Mesendoderm (in vitro differentiated cells): ENCODE measurements at places on chromosomes 2 and 18.
A peak's percentile ranks its signal among the peaks of the same experiment; 100 is the strongest.

- no peak for DNase-seq
Observed at GRCh38 chr18:62413206-62413605, 88.1 kb downstream of the TNFRSF11A start.

DNA sequence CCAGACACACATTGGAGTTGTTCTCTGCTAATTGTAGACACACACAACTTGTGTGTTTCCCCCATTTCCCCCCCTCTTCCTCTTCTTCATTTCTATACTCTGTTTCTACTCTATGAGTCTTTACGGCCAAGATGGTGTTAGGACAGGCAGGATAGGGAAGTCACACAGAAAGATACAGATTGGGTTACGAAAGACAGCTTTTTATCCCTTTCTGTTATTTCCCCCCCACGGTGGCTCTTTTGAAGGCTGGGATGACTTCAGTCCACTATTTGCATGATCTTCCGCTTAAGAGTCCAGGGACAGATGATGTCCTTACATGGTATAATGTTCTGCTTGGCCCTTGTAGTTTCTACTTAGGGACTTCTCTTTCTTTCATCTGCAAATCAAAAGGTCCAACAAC, 1.6 kb upstream of the EMILIN2 start:
- no peak for DNase-seq

GRCh38 chr2:184402381-184402780, 195.9 kb upstream of the ZNF804A start:
- DNase-seq, result no peak

DNA sequence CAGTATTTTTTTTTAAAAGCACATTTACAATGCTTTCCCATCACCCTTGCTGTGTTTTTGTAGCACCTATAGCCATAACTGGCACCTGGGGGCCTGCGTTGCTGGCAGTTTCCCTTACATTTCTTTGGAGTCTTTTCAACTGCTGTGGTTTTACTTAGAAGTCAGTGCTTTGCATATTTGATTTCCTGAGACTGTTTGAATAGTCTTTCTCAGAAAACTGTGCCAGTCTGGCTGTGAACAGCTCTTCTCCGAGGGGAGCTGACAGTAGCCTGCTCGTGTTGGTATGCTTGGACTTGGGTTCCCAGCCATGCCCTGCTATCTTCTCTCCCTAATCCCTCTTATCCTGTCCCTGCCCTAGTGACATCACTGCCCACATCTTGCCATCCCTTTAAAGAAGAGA, 81.5 kb downstream of the DPP4 start:
- peak; percentile 18 for DNase-seq

- DNase-seq, result no peak
Observed at GRCh38 chr18:53134711-53135110, 794.7 kb downstream of the DCC start.

GRCh38 chr18:24056506-24056905, 42.0 kb downstream of the TTC39C start:
- no peak for DNase-seq

GRCh38 chr2:23441414-23441813, 56.4 kb downstream of the KLHL29 start:
- no peak for DNase-seq

- DNase-seq, result no peak
Observed at GRCh38 chr2:861655-862354, 88.8 kb upstream of the SNTG2 start.

DNA sequence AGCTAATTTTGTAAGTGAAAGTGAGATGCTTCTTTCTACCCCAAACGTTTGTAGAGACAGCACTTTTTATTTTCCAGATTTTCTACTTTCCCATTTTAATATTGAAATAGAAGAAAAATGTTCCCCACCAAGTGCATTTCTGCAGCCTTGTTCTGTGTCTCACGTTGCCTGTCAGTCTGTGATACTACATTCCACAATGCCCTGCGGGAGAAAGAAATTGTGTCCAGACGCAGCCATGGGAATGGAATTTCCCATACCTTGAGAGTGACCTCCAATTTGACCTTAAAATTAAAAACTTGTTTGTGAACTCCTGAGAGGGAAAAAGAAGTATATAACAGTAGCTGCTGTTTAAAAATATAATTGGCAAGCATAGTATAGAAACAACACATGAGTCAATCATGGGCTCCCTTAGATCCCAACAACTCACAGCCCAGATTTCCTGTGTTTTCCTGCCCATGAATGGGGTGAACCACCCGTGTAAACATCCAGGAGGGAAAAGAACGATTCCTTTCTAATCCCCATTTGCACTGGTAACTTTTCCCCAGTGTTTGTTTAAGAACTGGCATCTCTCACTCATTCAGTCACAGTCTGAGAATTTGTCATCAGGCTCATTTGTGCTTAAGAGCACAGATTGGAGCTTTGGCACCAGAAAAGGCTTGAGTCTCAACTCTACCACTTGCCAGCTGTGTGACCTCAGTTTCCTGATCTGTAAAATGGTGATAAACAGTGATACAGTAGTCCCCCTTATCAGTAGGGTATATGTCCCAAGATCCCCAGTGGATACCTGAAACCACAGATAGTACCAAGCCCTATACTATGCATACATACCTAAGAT, 166.1 kb upstream of the ZNF521 start:
- no peak for DNase-seq

GRCh38 chr2:127511917-127512316, 14.4 kb downstream of the IWS1 start:
- DNase-seq, result peak; percentile 53

DNA sequence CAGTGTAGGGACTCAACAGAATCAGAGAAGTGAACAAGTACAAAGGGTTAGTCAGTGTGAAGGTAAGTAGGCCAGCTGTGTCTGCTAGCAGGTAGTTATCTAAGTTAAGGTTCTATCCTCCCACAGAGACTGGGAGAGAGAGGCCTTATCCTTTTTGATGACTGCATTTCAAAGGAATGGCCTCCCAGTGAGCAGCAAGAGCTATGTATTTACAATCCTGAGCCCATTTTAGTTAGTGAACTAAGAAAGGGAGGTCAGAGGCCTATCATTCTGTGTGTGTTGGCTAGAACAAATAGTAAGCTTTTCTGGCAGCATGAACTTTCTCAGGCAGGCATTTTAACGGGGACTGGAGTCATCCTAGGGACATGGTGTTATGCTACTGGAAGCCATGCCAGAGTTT, 182.9 kb downstream of the VWC2L start:
- DNase-seq, result peak; percentile 99

DNA sequence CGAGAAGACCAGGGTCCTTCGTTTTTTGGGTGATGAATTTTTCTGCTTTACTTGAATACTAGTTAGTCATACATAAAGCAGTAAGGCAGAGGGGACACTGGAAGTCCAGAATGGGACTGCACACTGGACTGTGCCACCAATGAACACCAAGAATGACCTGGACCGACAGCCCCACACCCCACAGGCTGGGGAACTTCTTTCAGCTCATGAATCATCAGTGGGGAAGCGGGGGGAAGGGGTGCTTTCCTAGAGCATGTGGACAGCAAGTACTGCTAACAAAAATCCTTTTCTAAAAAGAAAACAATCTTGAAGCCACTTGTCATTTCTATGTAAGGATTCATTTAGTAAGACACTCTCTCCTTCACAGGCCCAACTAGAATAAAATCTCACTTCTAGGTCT, 86.0 kb downstream of the DTNB start:
- no peak for DNase-seq

GRCh38 chr2:214410918-214411554, at the start of gene VWC2L:
Gene VWC2L, plus strand, starts transcription at chr2:214411054. Its CDS starts 3,140 bp downstream, at chr2:214414194.
- DNase-seq, result peak; percentile 91

- DNase-seq, result no peak
Observed at GRCh38 chr2:233273120-233273519, 21.6 kb downstream of the ATG16L1 start.

DNA sequence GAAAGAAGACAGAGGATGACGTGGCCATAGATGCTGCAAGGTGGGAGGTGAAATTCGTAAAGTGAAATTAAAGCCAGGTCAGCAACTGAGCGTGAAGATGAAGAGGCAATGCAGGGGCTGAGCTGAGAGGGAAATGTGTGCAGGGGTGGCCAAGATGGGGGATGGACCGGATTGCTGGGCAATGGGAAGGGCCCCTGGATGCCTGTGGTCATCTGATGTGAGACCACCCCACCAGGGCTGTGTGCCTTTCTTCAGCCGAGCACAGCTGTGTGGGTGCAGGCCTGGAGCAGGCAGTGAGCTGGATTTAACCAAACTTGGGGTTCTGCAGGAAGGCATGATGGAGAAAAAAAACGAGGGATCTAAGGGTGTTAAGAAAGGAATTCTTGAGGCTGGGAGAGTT, 80.4 kb downstream of the ZCCHC2 start:
- no peak for DNase-seq

GRCh38 chr2:105396254-105397024, 2.4 kb downstream of the FHL2 start:
- DNase-seq, result peak; percentile 73

GRCh38 chr2:96508521-96509113, 3.5 kb upstream of the NEURL3 start:
- DNase-seq, result no peak

GRCh38 chr2:136510244-136510643, 255.1 kb upstream of the THSD7B start:
- DNase-seq, result peak; percentile 66

DNA sequence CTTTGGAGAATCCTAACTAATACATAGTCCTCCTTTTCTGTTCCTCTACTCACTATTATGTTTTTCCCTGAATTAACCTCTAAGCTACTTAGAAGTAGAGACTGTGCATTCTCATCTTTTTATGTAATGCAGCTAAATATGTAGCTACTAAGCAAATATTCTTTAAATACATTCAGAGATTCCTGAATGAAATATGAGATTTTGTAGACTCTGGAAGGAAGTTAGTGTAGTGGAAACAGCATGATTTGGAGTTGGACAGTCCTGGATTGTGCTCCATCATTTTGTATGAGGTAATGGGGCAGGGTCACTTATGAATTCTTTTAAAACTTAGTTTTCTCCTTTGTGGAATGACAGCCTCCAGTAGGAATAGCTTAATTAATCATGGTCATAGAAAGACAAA, 24.7 kb upstream of the NT5C1B start:
- no peak for DNase-seq

DNA sequence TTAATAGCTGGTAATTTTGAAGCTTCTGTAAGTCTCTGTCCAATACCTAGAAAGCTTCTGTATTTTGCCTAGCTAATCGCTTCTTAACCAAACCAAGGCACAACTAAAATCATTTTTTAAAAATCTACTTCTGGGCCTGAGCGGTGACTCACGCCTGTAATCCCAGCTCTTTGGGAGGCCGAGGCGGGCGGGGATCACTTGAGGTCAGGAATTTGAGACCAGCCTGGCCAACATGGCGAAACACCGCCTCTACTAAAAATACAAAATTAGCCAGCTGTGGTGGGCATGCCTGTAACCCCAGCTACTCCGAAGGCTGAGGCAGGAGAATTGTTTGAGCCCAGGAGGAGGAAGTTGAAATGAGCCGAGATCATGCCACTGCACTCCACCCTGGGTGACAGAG, 148.6 kb upstream of the FIGN start:
- no peak for DNase-seq

DNA sequence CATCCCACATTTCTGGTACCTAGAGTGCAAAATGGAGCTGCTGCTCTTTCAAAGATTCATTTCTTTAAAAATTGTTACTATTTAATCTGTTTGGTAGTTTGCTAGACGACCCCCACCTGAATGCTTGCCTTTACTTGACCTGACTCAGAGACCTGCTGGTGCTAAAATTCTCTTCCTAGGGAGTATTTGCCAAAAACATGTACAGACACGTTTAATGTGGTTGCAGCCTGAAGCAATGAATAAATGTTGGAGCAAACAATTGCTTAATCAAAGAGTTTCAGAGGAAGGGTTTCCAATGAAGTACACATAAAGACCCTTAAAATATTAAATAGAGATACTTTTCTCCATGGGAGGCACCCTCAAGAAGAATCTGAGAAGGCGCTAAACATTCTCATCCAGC, 734.4 kb downstream of the CBLN2 start:
- no peak for DNase-seq

- DNase-seq, result no peak
Observed at GRCh38 chr2:88342749-88343148, 109.7 kb downstream of the FOXI3 start.

- DNase-seq, result no peak
Observed at GRCh38 chr2:202109139-202109736, 36.2 kb downstream of the KIAA2012 start.

GRCh38 chr2:23513245-23513871, 128.4 kb downstream of the KLHL29 start:
- DNase-seq, result no peak

DNA sequence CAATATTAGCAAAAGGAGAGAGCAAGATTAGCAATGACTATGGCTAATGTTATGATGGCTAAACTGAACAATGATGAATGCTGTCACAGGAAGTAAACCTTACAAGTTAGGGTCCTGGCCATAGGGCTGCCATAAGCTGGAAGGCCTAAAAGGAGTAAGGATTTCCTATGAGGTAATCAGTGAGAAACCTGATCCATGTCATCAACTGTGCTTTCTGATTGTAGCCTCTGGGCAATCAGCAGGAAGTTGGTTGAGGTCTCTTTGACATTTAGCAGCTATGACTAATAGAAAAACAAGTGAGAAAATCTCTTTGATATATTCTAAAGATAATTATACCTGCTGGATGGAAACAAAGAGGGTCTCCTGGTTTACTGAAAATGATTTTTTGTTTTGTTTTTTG, 193.0 kb downstream of the RAB3GAP1 start:
- DNase-seq, result peak; percentile 78

- DNase-seq, result no peak
Observed at GRCh38 chr2:237222178-237222577, 136.5 kb downstream of the COPS8 start.

GRCh38 chr2:118255771-118256372, 167.6 kb downstream of the INSIG2 start:
- DNase-seq, result peak; percentile 62

DNA sequence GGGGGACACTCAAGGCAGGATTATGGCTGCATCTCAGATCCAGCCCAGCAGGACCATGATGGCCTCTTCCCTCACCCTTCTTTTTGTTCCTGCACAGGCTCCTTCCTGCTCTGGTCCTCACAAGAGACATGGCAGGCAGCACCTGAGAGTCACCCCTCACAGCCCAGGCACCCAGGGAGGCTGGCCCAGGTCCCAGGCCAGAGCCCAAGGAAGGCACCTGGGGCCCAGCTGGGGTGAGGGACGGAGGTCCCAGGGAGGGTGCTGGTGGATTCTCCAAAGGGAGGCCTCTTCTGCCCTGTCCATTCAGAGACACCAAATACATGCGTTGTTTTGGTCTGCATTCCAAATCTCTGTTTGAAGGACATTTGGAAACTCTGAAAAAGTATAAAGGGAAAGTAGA, 285.4 kb upstream of the HS6ST1 start:
- DNase-seq, result no peak
